ENCODE measurements at places on chromosomes 11 and 22. TPM values are rescaled to one million over a fixed set of nuclear protein-coding genes. Genes with fewer than 3 reads are reported as not detected.

- DNase-seq, result no peak
Observed at GRCh38 chr11:75189911-75190310, 39.0 kb downstream of the SLCO2B1 start.

DNA sequence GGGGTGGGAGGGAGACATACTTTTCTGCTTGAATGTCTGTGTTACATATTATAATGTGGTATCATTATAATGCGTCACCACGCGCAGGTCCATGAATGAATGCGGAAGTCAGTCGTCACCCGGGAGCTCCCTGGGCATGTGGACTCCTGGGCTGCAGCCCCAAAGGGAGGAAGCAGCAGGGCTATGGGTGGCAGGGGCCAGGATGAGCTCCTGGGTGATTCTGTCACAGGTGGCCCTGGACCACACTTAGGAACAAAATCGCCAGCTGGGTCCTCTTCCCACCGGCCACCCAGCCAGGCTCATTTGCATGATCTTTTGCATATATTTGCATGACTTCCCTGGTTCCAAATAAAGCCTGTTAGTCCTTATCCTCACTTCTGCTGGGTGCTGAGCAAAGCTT is 51.2 kb downstream of the KCNJ4 start:
- DNase-seq, result no peak

Gene CDPF1
- 9.6 TPM for total RNA-seq

- peak; percentile 43 for DNase-seq
Observed at GRCh38 chr11:78715639-78716311, 141.1 kb upstream of the NARS2 start.

DNA sequence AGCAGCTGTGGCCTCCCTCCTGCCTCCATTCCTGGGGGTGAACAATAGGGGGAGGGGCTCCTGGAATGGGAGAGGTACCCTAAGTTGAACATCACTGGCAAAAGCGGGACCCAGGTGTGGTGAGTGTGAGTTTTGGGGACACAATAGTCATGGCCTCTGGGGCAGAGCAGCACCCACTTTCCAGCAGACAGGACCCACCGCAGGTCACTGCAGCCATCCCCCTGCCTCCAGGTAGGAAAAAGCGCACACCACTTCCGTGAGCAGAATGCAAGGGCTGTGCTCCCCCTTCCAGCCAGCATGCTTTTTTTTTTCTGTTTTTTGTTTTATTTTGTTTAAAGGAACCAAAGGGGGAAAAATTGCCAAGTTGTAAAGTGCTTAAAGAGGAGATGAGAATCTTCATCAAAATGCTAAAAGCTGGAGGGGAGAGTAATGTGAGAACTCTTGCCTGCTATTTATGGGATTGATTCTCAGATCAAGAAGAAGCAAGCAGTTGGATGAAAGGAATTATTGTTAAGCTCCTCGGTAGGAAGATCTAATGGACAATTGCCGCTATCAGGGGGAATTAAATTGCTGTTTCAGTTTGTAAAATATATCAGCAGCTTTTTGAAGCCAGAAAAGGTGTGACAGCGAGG is 152.9 kb downstream of the FEZ1 start:
- no peak for DNase-seq

All from activated CD4-positive, alpha-beta memory T cell treated with anti-CD3 and anti-CD28 coated beads, Interleukin-2, amount 10 ng/mL, durations not matched to agents 7 days and 5 days (primary cell).